Nucleus accumbens (tissue), 56 donors: ENCODE measurements at places on chromosomes 5 and 9.

DNA sequence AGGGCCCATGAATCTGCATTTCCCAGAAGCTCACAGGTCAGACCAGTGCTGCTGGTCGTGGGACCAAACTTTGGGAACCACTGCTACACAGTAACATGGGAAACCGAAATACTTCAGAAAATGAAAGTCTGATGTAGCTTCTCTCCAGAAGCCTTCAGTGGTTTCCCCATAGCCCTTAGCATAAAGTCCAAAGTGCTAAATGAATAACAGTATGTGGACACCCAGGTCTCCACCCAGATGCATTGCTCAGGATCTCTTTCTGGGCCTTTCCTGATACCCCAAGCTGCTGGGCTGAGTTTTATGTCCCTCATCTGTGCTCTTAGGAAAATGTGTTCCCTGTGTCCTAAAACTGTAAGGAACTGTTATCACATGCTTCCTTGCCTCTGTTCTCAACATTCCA lies 100.4 kb downstream of the NFIB start:
- DNase-seq, result no peak

DNA sequence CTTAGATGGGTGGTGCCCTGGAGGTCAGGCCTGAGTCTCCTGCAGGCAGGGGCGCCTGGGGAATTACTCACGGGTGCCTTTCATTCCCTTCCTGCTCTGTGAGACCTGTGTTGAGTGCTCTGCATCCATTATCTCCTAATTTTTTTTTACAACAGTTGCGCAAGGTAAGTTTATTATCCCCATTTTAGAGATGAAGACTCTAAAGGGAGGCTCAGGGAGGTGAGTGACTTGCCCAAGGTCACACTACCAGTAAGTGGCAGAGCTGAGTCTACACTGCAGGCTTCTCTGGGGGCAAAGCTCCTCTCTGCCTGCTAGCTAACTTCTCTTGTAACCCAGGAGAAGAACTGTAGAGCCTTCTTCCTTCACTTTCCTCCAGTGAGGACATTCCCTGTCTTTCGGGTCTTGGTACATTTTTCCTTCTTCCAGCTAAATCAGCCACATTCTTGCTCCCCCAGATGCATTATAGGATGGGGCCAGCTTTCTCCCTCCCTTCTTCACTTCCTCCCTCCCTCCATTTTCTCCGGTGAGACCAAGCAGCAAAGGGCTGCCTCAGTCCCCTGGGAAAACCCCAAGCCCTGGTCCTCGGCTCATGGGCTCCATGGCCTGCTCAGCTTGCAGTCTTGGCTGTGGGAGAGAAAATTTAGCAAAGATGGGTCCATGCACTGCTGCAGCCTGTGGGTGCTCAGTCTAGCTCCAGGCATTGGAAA lies 1.8 kb downstream of the PRR7 start:
- no peak for DNase-seq

GRCh38 chr5:159667286-159667685 lies 249.0 kb upstream of the ADRA1B start:
- no peak for DNase-seq

DNA sequence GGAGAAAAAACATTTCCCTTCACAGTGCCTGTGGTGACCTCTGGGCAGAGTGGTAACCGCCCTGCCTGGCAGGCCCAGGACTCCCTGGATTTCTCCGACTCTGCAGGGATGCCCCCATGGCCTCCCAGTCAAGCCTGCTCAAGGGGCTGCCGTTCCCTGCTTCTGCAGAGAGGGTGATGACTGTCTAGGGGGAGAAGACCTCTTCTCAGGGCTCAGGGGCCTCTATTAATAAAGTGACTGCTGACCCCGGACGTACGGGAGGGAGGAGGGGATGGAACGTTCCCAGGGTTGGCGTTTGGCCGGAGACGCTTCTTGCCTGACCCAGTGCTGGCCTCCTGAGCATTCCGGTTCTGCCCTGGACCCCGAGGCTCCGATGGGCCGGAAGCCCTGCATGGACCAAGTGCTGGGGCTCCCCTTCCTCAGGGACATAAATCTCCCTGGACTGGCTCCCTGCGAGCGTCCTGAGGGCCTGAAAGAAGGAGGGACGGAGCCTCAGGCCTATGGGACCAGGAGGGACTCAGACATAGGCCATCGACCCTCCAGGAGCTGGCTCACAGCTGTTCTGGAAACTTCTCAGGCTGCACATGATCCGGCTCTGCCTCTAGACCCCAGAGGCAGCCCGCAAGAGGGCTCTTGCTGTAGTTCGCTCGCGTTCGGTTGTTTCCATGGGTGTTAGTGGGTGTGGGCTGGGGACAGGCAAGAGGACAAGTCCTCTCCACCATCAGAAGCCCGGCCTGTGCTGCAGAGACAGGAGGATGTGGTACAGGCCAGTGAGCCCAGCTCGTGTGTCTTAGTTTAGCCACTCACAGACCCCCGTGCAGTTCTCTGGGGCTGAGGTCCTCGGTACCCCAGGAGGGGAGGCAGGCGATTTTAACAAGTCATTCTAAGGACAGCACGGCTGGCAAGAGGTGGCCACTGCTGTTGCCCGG lies 8.1 kb upstream of the RNU6ATAC start:
- no peak for DNase-seq

DNA sequence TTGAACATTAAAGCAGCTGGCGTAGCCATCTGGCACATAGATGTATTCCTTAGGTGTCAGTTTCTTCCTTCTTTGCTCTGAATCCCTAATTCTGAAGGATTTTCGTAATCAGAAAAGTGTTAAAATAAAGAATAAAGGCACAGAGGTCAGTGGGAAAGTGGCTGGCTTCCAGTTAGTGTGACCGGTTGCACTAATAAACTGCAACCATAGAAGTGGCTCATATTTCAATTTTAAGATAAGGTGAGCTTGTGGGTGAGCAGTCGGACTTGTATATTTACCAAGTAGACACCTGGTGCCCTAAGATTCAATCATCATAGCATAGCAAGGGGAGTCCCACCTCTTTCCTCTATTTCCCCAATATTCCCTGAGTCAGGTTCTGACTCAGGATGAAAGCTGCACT lies 459.6 kb downstream of the ACTL7B start:
- no peak for DNase-seq

GRCh38 chr9:77569335-77569734 lies 78.8 kb downstream of the GNA14 start:
- no peak for DNase-seq

- no peak for DNase-seq
These were observed 3.2 kb downstream of the ELL2 start for GRCh38 chr5:95958310-95959014.

GRCh38 chr9:114300153-114300845 lies 22.6 kb upstream of the ORM1 start:
- DNase-seq, result no peak

DNA sequence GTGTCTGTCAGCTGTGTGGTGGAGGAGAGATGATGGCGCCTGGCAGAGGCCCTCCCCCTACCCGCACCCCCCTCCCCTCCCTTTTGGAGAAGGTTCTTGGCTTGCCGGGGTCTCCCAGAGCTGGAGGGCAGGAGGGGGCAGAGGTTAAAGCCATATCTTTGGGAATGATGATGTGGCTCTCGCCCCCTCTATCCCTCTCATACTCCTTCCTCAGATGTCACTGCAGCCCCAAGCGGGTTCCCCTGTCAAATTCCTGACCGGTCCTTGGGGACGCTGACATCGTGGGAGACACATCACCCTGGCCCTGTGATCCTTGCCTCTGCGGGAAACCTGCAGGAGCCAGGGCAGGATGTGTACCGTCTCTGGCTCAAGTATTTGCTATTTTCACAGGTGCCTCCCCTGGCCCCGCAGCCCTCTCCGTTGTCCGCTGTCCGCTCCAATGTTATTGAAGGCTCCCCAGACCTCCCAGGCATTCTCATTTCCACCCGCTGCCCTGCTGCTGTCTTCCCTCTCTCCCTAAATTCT lies 109.5 kb downstream of the FOXD1 start:
- no peak for DNase-seq

- DNase-seq, result no peak
These were observed 113.8 kb downstream of the RPS23 start for GRCh38 chr5:82164176-82164976.

DNA sequence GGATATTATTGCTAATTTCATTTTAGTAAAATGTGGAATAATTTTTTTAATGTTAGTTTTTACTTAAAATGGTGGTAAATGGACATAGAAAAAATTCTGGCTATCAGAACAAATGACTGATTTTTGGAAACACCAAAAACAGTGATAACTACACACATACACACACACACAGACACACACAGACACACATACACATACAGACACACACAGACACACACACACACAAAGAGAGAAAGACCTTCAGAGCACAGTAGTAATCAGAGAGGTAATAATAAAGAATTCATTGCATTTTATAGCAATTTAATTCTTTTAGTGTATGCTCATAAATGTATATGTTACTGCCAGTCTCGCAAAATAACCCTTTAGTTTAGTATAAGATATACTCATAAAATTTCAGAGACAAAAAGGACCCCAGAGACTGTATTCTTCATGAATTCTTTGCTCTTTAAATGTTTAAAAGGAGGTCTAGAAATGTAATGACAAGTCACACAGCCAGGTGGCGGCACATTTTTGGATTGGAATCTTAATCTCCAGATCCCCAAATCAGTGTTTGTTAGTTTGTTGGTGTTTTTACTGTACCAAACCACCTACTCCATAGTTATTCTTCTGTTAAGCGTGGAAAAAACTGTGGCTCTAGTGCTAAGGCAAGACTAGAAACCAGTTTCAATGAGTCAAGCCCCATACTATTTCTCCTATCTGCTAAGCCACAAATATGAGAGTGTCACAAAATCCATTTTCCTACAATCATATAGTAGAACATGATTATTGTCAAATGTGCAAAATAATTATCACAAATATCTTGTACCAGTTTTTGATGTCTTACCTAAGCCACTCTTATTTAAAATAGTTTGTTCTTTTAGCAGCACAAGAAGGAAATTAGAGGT lies 109.9 kb downstream of the EDIL3 start:
- DNase-seq, result no peak

- DNase-seq, result no peak
These were observed 15.8 kb downstream of the RBM27 start for GRCh38 chr5:146219243-146219642.

- no peak for DNase-seq
These were observed 1354.4 kb upstream of the C9orf72 start for GRCh38 chr9:28927691-28928090.

GRCh38 chr9:114179516-114179915 lies 24.2 kb downstream of the COL27A1 start:
- DNase-seq, result no peak

GRCh38 chr5:151924564-151925301 lies at the start of gene GLRA1:
GLRA1 (minus strand) TSS chr5:151924851; CDS start chr5:151924549, 302 bp downstream.
- DNase-seq, result no peak

GRCh38 chr9:80951675-80952074 lies 737.7 kb downstream of the TLE1 start:
- no peak for DNase-seq

GRCh38 chr5:10660135-10660534 lies 96.3 kb downstream of the ANKRD33B start:
- no peak for DNase-seq

- no peak for DNase-seq
These were observed 753.3 kb upstream of the ZNF608 start for GRCh38 chr5:125499636-125500332.

DNA sequence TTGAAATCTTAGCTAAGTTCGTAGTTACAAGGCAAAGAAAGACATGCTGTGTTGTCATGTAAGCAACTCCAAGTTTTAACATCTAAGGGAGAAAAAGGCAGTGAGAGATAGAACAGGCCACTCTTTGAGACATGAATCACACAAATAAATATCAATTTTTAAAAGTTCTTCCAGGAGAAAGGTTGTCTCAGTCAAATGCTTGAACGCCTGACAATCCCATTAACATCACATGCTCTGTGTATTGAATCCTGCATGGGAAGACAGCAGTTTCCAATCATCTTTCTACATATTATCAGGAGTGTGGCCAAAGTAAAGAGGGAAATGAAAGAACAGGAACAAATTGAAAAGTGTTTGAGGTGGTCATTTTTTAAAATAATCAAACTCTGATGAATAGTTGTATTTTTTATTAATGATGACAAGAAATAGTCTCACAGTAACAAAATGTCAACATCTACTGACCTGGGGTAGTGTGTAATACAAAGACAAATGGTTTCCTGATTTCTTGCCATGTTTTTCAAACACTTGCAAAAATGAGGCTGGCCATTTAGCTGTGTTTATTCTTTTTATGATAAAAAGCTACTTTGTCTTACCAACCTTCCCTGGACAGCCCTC lies 6.4 kb upstream of the C6 start:
- DNase-seq, result no peak

- DNase-seq, result no peak
These were observed 434.4 kb upstream of the BRINP1 start for GRCh38 chr9:119803679-119804078.

- DNase-seq, result no peak
These were observed 681.8 kb downstream of the SEMA5A start for GRCh38 chr5:8864053-8864452.

GRCh38 chr5:7087719-7088297 lies 308.1 kb upstream of the ADCY2 start:
- no peak for DNase-seq

DNA sequence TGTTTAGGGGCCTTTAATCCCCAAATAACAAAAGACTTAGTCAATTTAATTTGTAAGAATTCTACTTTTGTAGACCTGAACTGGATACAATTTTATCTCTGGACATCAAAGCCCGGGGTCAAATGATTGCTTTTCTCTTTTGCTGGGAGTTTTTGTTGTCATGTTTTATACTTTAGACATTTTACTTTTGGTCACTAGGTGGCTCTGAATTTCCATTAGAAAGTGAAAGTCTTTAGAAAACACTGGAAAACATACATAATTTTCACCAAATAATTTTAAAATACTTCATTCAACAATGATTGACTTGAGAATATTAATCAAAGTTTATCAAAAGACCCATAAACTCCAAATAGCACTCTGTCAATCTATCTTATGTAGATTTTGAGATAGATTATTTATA lies 2.8 kb upstream of the PCA3 start:
- DNase-seq, result no peak

DNA sequence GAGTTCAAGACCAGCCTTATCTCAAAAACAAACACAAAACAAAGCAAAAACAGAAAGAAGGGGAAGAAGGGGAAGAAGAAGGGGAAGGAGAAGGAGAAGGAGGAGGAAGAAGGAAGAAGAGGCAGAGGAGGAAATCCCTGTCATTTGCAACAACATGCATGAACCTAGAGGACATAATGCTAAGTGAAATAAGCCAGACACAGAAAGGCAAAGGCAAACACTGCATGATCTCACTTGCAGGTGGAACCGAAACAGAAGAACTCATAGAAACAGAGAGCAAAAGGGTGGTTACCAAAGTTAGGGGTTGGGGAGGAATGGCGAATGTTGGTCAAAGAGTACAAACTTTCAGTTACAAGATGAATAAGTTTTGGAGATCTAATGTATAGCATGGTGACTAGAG lies 135.4 kb downstream of the UGCG start:
- no peak for DNase-seq
